ENCODE measurements at places on chromosomes 7 and 10.

- DNase-seq: no peak
Measured at GRCh38 chr10:90162271-90162853, 461.0 kb downstream of the KIF20B start.

DNA sequence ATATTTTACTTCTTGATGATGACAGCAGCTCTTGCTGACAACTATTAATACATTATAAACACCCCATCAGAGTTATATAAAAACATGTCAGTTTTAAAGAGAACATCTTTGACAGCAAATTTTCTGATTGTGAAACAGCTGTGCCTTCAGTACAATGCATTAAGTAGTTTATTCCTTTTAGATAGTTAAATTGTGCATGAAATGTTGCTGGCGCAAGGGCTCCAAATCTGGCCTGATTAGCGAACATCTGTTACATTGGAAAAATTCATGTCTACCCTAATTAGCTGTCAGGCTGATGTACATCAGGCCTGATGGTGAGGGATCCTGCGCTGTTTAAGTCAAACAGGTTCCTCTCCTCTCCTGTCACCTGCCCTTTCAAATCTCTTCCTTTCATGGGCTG lies 171.9 kb upstream of the SP8 start:
- DNase-seq: no peak

DNA sequence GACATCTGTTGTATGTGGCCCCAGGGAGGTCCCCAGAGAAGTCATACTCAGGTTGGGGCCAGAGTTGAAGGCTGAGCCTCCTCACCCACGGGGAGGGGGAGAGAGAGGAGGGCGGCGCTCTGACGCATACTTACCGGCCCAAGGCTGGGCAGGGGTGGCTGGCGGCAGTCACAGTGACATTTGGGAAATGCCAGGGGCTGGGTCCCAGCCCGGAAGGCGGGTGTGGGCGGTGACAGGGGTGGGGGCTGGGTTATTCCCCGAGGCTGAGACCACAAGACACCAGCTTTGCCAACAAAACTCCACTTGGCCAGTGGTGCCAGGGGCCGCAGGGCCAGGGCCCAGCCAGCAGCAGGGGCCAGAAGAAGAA lies 41.1 kb downstream of the RASGEF1A start:
- DNase-seq: no peak

GRCh38 chr10:67771200-67771599 lies 66.8 kb downstream of the DNAJC12 start:
- no peak for DNase-seq

- no peak for DNase-seq
Measured at GRCh38 chr7:128000048-128000447, 31.2 kb downstream of the LRRC4 start.

DNA sequence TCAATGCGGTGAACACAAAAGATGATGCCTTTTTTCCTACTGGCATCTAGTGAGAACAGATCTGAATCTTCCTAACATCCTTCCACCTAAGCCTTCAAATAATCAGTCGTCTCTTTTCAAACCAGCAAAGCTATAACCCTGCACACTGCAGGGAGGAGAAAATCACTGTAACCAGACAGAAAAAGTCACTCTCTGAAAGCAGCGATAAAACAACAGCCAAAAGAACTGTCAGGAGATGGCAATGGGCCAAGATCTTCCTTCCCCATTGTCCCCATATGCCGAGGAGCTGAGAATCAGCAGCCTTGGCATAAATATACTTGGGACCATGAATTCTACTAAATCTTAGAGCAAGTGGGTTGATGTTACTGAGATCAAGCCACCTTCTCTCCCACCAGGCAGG lies 13.1 kb downstream of the FZD9 start:
- no peak for DNase-seq

- no peak for DNase-seq
Measured at GRCh38 chr7:84076219-84076618, 118.4 kb downstream of the SEMA3A start.

DNA sequence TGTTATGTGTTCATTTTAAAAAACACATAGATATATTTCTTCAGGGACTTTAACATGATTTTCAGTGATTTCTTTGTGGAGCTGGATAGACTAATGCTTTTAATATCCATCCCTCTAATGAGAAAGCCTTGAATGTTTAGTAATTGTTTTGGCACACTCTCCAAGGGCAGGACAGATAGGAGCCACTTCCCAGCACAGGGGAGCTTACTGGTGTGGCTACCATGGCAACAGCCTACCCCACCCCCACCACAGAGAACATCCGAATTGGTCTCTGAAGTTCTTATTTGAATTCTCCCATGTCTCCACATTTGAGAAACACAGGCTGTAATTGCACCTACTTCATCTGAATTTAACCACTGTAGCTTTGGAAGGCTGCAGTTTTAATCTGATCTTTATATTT lies 87.7 kb downstream of the PRKG1 start:
- no peak for DNase-seq

- DNase-seq: no peak
Measured at GRCh38 chr7:1103009-1103788, 15.3 kb downstream of the GPER1 start.

GRCh38 chr7:6221340-6222319 lies 50.8 kb downstream of the CYTH3 start:
- peak; percentile 9 for DNase-seq

- DNase-seq: no peak
Measured at GRCh38 chr10:96678725-96679124, 41.6 kb downstream of the PIK3AP1 start.

DNA sequence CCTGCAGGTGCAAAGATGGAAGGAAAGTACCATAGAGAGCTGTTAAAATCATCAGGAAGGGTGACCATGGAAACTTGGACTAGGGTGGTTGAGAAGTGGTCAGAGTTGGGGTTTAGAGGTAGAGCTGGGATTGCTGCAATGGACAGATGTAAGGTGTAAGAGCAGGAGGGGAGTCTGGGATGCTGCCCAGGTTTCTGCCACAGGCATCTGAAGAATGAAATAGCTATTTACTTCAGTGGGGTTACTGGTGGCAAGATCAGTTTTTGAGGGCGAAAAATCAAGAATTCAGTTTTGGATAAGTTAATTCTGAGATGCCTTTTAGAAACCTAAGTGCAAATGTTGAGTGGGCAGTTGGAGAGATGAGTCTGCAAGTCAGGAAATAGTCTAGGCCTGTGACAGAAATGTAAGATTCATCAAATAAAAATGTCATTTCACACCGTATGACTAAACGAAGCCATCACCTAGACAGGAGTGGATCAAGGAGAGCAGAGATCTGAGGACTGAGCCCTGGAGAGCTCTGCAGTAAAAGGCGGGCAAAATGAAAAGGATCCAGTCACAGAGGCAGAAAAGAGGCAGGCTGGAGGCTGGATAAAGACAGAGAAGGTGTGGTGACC lies 22.7 kb upstream of the TOMM7 start:
- DNase-seq: no peak

DNA sequence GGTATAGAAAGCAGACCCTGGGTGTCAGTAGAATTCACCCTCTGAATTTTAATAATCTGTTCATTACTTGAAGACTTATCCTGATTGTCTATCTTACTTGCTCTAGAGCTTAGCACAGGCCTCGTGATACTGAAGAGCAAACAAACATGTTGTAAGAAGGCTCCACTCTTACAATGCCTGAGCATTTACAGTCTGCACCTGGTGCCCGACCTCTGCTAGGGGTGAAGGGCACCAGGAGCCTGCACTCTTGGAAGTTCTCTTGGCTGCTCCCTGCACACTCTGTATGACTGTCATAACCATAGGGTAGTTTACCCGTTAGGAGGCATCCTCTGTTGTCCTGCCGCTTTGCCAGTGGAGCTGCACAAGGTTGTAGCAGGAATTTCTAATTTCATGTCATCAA lies 91.3 kb upstream of the NPY start:
- no peak for DNase-seq

GRCh38 chr7:78159545-78159944 lies 361.0 kb downstream of the PHTF2 start:
- no peak for DNase-seq

GRCh38 chr10:99435986-99436638 lies 5.7 kb upstream of the GOT1 start:
- DNase-seq: no peak

GRCh38 chr7:954330-955238 lies at the start of gene ADAP1:
Gene ADAP1, minus strand, starts transcription at chr7:954680. Its CDS starts 203 bp downstream, at chr7:954477.
- DNase-seq: no peak
